ENCODE measurements at places on chromosomes 6 and 20.

DNA sequence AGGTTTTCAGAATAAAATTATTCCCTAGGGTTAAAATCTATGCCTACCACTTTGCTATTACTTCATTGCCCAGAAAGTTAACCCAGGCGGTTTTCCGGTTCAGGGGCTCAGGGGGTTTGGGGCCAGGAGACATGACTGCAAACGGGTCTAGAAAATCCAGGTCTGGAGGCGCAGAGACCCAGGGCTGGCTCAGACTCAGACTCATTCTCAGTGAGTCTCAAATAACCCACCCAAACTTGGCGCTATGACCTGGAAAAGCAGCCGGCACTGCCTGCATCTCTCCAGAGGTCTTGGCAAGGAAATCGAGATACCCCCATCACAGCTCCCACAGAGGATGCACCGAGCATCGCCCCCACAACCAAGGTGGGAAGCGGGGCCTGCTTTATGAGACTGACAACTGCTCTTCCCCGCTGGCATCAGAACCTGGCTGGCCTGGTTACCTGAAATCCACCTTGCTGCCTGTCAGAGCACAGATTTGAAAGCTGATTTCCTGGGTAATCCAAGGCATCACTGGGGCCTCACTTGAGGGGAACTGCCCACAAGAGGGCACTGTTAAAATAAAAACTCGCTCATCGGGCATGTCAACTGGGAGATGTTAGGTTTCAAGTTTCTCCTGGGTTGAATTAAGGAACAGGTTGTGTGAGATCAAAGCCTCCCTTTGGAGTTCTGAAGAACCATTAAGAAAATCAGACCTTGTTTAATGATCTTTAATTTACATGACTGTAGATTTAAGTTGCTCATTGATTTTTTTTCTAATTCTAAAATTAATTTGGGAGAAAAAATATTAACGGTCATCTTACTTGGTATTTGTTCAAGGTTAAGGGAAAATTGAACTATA lies 55.1 kb downstream of the KIF16B start:
- peak; percentile 88 for DNase-seq

GRCh38 chr6:168155193-168155592 lies 76.2 kb upstream of the FRMD1 start:
- peak; percentile 39 for DNase-seq

DNA sequence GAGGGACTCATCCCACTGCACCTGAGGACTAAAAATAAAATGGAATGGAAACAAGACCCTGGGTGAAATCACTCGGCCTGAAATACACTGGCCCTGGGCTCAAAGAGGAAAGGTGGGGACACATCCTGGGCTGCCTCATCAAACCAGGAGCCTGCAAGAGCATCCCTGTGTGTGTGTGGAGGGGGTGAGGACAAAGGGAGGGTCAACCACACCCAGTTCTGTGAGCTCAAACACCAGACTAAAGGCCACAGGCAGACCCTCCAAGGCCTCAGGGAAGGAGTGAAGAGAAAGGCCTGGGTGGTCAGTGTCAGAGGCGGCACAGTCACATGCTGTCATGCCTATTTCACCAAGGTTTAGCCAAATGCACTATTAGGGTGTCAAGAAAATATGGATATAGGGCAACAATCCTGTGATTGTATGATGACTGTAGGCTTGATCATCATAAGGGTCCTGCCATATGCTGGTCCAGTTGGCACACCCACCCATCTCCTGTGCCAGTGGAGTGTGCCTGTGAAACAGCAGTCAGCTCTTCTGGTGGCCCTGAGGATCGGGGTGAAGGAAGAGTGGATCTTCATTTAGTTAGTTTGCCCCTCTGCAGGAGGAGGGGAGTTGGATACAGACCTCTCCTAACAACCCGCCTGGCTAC lies 28.9 kb downstream of the SRSF3 start:
- DNase-seq, result no peak

- DNase-seq, result no peak
Observed at GRCh38 chr20:49794336-49795134, 18.1 kb upstream of the SLC9A8 start.

DNA sequence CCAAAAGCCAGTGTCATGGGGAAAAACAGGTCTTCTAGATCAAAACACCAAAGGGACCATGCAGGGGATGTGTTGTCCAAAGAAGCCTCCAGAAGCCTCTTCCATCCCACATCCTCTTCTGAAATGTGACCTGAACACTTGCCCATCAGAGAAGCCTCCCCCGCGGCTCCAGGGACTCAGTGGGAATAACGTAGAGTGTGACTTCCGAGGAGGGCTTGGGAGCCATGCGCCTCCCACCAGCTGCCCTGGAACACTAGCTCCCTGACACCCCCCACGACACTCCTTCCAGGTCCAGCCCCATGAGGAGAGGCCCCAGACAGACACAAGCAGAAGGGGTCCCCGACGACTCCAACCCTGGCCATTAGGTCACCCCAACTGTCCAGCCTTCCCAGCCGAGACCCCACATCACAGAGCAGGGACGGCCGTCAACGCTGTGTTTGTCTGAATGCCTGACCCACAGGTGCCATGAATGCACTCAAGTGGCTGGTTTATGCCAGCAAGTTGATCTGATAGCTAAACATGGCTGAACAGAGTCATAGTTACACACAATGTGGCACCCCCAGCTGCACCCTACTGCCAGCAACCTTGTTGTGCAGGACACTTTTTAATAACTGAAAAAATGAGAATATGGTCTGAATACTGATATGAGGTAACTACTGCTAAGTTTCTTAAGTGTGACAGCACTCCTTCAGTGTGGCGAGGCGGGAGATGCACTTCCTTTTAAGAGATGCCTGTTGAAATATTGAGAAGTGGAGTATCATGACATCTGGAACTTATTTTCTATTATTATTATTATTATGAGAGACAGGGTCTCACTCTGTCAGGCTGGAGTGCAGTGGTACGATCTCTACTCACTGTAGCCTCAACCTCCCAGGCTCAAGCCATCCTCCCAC lies 58.0 kb downstream of the GINS1 start:
- no peak for DNase-seq

GRCh38 chr20:49620364-49621240 lies 52.7 kb upstream of the PTGIS start:
- DNase-seq, result no peak

DNA sequence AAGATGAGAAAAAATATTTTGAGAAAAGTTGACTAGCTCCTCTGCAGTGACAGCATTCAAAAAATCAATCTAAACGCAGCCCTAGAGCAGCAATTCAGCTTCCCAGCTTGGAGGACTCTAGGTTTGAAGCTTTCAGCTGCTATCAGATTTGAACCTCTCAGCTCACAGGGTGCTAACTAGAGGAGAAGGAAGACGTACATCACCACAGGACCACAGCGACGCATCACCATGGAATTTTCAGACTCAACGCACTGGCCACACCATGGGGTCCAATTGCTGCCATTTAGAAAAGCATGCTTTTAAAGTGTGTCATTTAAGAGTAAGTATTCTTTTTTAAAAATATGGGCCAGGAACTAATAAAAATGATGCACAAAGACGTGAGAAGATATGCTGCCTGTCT lies 45.0 kb upstream of the FUCA2 start:
- DNase-seq, result peak; percentile 66

DNA sequence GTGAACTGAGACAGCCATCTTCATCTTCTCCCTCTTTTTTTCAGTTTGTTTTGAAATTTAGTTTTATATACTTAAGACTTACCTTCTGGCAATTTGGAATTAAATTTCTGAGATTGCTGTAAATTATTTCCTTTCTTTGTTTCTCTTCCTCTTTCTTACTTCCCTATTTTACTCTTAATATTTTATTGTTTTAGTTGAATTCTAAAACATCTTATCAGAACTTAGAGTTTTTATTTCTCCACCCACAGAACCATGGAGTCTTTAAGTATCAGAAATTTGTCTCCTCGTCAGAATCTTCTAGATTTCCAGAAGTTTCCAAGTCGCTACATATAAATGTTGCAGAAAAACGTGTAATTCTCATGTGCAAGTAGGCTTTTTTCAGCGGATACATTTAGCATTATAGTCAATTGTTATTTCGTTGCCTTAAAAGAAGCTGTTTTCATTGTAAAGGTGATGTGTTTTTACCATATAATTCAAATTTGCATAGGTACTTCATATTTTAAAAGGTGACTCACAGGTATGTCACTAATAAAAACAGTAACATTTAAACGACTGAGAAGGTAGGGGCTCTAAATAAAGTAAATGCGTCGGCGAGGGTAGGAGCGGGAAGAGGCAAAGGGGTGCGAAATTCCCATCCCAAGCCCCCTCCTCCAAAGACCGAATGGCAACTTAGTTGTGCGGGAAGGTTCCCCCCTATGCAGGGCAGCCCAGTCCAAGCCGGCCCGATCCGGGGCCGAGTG lies 866 bp upstream of the MYO6 start:
- no peak for DNase-seq

DNA sequence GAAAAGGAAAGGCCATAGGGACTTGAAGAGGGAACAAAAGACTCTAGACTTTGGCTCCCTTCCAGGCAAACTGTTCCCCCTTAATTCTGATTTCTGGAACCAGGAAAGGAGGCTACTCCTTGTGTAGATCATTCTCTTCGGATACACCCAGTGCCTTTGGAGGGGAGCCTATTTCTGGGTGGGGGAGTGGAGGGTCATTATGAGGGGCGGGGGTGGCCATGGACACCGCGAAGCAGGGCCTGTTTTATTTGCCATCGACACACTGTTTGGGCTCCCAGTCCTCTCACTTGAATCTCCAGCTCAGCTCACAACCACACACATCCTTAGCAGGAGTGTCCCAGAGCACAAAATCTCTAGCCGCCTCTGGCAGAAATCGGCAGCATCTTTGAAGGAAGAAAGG lies 132.3 kb downstream of the PXDC1 start:
- DNase-seq, result no peak

- DNase-seq, result peak; percentile 91
Observed at GRCh38 chr6:30007132-30007764, 53.8 kb upstream of the POLR1H start.

GRCh38 chr20:343107-343506 lies 3.8 kb upstream of the NRSN2 start:
- DNase-seq, result no peak

GRCh38 chr20:59356662-59357165 lies 56.3 kb downstream of the EDN3 start:
- no peak for DNase-seq

DNA sequence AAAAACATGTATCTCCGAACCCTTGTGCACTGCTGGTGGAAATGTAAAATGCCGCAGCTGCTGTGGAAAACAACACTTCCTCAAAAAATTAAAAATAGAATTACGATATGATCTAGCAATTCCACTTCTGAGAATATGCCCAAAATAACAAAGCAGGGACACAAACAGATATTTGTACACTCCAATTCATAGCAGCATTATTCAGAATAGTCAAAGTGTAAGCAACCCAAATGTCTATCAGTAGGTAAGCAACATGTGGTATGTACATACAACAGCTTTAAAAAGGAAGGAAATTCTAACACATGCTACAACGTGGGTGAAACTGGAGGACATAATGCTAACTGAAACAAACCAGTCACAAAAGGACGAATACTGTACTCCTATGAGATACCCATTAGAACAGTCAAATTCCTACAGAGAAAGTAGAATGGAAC lies 5.7 kb upstream of the RAB5IF start:
- no peak for DNase-seq

DNA sequence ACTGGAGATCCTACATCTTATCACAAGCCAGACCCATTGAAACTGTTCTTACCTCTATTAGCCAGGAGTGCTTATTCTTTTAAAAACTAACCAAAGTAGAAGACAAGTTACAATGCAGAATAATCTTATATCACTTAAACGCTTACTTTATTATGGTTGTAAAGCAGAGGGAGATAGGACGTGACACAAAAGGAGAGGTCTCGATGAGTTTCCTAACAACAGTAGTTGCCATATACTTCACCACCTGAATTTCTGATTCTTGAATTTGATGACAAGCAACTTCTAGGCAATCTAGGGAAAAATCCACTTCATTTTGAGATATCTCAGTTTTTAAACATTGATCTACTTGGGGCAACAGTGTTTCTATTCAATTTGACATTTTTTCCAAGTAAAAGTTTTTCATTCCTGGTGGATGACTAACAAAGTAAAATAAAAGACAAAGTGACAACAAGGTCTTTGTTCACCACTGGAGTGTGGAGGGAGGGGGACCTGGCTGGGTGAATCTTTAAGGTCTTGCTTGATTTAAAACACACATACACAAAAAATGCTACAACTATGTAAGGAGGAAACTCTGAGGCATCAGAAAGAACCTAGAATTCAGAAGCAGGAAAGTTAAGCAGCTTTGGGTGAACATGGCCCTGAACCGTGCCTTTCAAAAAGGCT lies 110.9 kb downstream of the SMLR1 start:
- no peak for DNase-seq

GRCh38 chr6:36815962-36816735 lies 23.1 kb downstream of the CPNE5 start:
- DNase-seq, result no peak

GRCh38 chr6:47135772-47136171 lies 93.6 kb upstream of the ADGRF1 start:
- no peak for DNase-seq

DNA sequence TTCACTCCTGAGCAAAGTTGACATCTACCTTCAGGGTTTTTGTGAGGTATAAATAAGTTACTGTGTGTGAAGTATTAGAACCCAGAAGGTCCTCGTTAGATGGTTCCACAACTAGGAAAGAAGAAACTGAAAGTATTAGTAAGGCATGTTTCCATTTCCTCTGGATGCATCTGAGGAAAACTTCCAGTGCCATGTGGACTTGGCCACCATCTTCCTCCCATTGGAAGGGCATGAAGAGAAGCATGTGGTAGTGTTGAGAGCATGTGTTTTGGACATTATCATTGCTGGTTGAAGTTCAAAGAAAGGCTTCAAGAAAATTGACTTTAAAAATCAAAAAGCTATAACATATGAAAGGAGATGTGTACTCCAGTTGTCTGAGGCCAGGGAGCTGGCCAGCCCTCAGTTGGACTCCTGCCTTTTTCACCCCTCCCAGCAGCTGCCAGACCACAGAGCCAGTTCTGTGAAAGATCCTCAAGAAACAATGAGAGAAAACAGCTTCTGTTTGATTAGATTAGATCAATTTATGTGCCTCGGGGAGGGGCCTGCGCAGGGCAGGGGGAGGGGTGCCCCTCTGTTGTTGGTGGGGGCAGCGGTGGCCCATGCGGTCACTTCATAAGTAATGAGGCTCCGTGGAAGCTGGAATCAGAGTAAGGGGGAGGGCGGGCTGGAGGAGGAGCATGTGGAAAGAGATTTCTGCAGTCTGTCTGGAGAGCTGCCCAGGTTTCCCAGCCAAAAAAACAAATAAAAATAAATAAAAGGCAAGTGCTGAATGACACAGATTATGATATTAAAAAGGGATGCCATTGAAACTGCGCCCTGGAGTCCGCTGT lies 154.0 kb downstream of the JARID2 start:
- DNase-seq, result peak; percentile 69
